ENCODE measurements at places on chromosomes 1 and 21.

GRCh38 chr1:201593200-201593921, 54.4 kb downstream of the NAV1 start:
- DNase-seq: no peak

- no peak for DNase-seq
These were observed 50.3 kb downstream of the NUP210L start for GRCh38 chr1:154104433-154105082.

DNA sequence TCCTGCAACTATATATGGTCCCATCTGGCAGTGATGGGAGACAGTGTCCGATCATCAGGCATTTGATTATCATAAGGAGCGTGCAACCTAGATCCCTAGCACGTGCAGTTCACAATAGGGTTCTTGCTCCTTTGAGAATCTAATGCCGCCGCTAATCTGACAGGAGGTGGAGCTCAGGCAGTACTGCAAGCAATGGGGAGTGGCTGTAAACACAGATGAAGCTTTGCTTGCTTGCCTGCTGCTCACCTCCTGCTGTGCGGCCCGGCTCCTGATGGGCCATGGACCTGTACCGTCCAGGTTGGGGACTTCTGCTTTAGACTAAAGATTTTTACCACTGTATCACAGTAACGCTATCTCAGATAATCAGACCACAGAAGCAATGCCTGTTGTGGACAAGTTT, 63.8 kb downstream of the TGFB2 start:
- no peak for DNase-seq

DNA sequence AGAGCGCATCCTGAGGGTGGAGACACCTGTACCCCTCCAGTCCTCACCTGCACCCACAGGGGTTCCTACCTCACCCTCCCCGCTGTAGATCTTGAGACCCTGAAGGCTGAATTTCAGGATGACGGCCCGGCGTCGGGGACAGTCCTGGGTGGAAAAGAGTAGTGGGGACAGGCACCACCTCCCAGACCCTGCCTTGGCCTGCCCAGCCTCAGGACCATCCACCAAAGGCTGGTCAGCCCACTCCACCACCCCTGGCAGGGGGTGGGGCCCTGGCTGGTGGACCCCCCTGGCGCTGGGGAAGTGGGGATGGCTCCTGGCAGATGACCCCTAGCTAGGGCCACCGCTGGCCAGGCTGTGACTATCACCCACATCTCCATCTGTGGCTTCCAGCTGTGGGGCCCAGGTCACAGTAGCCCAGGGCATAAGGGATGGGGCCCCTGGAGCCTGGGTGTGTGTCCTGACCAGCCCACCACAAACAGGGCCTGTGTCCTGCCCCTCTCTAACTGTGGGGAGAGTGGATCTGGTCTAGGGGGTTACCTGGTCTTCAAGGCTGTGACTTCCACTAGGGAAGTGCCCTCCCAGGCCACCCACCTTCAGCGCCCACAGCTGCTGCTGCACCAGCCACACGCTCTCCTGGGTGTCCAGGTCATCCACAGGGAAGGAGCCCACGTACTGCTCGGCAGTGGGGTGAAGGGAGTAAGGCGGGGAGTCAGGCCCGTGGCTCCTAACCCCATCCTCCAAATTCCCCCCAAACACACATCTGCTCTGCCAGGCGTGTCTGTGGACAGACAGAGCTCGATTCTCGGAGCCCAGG, 5.4 kb downstream of the SH2D5 start:
- no peak for DNase-seq

DNA sequence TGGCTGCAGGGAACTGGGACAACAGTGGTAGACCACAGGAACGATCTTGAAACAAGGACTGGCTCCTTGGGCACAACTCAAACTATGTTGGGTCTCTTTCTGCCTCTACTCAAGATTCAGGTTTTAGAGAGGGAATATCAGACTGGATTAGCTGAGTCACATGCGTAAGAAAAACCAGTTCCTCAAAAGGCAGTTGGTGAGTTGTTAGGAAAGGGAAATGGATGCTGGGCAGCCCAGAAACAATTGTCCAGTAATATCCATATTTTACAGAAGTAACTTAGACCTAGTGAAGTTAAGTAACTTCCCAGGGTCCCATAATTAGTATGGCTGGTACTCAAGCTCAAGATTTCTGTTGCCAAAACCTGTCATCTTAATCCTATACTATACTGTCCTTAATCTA, 27.0 kb upstream of the TMEM39B start:
- no peak for DNase-seq

- DNase-seq: no peak
These were observed 120.4 kb upstream of the IRF2BP2 start for GRCh38 chr1:234730475-234730769.

GRCh38 chr1:150262388-150263320, 5.1 kb downstream of the CA14 start:
- no peak for DNase-seq

DNA sequence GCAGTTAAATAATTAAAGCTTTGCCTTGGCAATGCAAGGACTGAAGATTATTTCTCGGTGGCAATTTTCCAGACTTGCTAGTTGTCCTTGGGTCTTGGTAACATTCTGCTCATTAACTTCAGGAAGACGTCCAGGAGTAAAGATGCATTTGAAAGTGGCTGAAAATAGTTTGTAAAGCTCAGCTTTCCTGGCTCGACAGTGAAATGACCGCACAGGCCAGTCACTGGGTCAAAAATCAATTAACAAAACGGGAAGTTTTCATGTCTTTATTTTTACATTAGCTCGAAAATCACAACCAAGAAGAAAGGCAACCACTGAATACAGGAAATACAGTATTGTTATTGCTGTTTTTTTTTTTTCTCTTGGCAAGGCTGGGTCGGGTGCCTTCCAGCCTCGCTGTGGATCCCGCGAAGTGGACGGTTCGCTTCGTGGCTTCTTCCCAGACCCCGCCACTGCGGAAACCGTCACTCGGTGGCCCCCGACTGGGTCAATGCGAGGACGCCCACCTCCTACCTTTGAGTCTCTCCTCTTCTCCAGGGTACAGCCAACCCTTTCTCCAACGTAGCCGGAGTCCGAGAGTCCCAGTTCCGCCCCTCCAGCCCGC, 479 bp upstream of the SNX7 start:
- no peak for DNase-seq

DNA sequence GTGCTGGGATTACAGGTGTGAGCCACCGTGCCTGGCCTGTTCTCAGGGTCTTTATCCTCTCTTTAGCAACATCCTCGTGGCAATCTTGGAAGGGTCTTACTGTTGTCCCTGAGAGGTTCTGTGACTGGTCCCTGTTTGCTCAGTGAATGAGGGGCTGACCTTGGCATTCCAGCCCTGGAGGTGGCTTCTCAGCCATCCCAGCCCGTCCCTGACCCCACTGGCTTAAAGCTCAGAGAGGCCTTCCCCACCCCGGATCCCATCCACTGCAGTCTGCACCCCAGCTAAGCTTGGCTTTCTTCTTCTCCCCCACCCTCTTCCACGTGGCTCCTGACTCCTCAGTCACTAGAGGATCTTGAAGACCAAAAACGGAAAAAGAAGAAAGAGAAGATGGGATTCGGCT, 88.3 kb upstream of the TMEM51 start:
- DNase-seq: no peak

DNA sequence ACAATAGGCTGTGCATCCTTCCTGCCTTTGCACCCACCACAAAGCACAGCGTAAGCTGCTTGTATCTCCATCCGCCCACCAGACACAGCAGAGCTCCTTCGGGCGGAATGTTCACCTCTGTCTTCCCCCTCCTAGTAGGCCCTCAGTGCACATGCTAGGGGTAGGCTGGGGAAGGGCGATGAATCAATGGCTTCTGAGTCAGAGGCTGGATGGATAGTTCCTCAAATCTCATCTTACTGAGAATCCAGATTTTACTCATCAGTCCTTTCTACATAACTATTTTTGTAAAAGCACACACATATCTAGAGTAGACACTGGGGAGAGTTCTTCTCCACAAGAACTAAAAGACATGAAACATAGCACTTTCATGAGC, 73.8 kb downstream of the BCAR3 start:
- DNase-seq: no peak

- DNase-seq: no peak
These were observed 24.2 kb downstream of the GNG4 start for GRCh38 chr1:235625340-235625739.

GRCh38 chr1:117059334-117059677, 820 bp upstream of the TTF2 start:
- DNase-seq: no peak

GRCh38 chr1:82260051-82260450, 459.3 kb downstream of the ADGRL2 start:
- no peak for DNase-seq

DNA sequence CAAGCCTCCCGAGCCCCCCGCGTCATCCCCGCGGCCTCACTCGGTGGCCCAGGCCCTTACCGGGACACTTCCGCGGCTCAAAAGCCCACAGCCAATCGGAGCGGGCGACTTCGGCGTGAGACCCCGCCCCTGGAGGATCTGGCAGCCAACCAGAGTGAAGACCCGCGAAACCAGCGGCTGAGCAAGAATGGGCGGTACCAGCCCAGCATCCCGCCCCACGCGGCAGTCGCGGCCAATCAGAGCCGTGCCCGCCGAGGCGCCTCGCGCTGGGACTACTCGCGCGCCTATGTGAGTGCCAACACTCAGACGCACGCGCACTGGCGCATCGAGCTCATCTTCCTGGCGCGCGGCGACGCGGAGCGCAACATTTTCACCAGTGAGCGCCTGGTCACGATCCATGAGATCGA, 22.5 kb downstream of the DISP3 start:
- DNase-seq: no peak

- DNase-seq: no peak
These were observed 9.6 kb downstream of the SMYD2 start for GRCh38 chr1:214290424-214291037.

DNA sequence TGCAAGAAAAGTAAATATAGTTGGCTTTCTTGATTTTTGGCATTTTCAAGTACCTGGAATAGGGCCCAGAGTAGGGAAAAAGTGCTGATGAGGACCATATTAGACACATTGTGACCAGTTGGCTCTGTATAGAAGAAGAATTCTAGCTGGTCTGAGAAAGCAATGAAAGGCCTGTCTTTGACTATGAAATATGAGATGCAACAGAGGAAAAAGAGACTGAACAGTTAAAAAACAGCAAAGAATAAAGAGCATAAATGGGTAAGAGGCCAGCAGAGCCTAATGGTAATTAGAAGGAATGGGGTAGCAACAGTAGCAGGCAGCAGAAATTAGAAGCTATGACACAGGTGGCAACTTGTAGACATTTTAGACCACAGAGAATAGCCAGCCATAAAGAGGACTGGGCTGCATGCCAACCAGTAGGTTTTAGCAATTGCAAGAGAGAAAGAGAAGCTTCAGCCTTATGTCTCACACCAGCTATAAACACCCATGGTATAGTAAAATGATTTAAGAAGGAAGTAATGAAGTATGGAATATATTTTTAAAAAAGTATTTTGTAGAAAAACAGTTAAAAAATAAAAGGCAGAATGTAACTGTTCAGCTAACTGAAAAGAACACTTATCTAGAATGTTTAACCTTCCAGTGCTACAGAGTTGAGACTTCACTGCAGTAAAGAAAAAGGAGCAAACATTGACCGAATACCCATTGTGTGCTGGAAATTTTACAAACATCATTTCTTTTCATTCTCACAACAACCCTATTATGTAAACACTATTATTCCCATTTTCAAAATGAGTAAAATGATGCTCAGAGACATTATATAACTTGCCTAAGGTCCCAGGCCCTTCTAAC, 114.1 kb downstream of the LHX4 start:
- DNase-seq: no peak

GRCh38 chr21:39196310-39196709, 13.1 kb upstream of the PSMG1 start:
- DNase-seq: no peak

GRCh38 chr1:93672069-93672468, 9.6 kb downstream of the BCAR3 start:
- no peak for DNase-seq

DNA sequence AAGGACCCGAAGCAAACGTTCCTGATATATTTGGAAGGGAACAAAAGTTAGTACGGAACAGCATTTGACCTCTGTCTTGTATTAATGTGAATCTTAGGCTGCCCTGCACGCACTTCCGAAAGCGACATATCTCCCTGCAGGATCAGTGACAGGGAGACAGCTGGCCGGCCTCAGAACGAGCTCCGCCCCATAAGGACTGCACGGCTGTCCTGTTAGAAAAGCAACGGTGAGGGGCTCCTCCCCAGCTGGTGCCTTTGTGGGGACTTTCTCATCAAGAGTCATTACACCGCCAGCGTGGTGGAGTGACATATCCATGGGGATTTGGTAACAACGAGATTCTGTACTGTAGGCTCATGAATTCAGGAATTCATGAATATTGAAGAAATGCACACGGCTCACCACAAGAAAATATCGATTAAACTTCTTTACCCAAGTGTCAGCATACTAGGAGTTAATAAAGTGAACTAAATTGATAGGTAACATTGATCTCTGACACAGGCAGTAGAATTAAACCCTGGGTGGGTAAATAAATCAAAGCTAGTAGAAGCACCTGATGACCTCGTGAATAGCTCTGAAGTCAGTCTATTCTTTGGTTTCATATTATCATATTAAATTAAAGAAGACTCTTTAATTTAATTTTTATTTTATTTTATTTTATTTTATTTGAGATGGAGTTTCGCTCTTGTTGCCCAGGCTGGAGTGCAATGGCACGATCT, 8.1 kb upstream of the GREM2 start:
- DNase-seq: no peak

DNA sequence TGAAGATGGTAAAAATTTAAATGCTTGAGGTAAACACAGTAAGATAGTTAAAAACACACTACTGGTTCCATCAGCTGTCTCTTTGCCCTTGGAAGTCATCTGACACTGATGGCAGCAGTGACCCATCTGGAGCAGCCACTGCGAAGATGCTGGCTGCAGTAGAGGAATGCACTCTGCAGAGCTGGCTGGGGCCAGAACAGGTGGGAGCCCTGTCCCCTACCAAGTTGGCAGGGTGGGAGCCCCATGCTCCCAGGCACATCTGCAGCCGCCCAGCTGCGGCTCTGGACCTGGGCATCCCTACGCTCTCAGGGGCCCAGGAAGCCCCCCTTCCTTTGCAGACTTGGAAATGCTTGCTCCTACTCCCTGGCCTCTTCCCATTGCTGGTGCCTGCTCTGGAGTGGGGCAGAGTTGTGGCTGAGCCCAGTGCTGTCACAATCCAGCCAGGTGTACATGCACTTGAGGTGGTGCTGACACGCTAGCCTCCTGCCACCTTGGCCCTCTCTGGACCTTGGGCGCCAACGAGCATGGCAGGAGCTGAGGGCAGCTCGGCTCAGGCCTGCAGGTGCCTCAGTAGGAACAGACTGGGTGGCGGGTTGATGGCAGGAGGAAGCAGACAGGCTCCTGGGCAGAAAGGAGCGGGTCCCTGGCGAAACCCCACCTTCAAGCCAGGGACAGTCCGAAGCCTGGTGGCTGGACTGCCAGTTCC, 227.0 kb downstream of the FGGY start:
- no peak for DNase-seq

- DNase-seq: no peak
These were observed 242.4 kb upstream of the TMEM51 start for GRCh38 chr1:14910984-14911721.
